ENCODE measurements at places on chromosomes 2 and 18.

GRCh38 chr2:36618381-36618780, 20.4 kb upstream of the FEZ2 start:
- peak; percentile 77 for DNase-seq

GRCh38 chr18:22547807-22548561, 130.3 kb upstream of the CTAGE1 start:
- DNase-seq = no peak

GRCh38 chr2:187434342-187434785, 13.7 kb downstream of the CALCRL start:
- DNase-seq = peak; percentile 84

- DNase-seq = peak; percentile 41
Measured at GRCh38 chr2:69483024-69483423, 45.8 kb upstream of the NFU1 start.

DNA sequence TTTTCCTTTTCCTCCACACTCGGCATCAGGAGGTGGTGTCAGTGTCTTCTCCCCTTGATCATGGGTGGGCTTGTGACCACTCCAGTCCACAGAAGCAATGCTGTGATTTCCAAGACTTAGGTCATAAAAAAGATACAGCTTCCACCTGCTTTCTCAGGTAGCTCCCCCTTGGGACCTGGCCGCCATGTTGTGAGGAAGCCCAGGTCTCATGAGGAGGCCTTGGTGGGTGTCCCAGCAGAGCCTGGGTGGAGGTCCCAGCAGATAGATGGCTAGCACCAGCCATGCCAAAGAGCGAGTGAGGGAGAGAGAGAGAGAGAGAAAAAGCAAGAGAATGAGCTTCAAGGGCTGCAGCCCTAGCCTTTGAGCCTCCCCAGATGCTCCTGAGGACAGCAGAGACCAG, 16.0 kb downstream of the SLC66A2 start:
- no peak for DNase-seq

GRCh38 chr18:79497638-79498081, 101.9 kb downstream of the NFATC1 start:
- no peak for DNase-seq

GRCh38 chr2:116948258-116948657, 866.2 kb upstream of the DDX18 start:
- DNase-seq = no peak

- peak; percentile 62 for DNase-seq
Measured at GRCh38 chr2:200158647-200159356, 147.7 kb upstream of the SPATS2L start.

DNA sequence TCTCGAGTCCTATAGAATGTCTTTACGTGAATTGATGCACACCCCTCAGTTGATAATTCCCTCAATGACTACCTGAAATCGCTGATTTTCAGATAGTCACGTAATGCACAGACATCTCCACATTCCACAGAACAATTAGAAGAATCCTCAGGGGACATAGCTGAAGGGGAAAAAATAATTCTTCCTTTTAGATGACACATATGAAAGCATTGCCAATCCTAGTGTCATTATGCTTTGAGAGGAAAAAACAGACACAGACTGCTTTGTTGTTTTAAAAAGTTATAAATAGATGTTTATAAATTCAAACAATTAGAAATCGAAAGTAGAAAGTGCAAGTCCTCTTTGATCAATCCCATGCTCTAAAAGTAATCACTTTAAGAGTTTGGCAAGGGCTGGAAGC, 100.6 kb upstream of the FN1 start:
- DNase-seq = no peak

DNA sequence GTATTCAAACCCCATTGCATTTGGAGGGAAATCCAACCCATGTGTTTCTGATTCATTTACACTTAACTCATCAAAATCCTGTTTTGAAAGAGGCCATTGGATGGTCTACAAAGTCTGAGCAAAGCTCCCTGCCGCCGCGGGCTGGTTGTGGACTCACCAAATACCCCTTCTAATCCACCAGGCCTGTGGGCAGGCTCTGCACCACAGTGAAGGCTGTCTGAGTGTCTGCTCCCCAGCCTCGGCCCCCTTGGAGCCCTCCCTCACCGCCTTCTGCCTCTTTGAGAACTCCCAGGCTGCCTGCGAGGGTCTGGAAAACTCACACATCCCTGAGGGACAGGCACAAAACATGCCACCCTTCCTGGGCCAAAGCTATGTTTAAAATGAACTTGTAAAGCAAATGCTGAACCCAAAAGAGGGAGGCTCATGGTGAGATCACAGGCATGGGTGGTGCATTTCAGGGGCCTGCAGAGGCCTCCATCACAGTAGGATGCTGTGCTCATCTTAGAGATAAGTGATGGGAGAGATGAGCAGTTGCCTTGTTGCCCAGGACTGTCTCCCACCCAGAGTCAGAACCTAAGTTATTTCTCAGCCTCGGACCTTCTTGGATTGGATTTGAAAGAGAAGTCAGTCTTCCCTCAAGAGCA, 225.0 kb downstream of the CYP26B1 start:
- DNase-seq = no peak

- DNase-seq = no peak
Measured at GRCh38 chr2:202193881-202194353, 44.5 kb downstream of the SUMO1 start.

DNA sequence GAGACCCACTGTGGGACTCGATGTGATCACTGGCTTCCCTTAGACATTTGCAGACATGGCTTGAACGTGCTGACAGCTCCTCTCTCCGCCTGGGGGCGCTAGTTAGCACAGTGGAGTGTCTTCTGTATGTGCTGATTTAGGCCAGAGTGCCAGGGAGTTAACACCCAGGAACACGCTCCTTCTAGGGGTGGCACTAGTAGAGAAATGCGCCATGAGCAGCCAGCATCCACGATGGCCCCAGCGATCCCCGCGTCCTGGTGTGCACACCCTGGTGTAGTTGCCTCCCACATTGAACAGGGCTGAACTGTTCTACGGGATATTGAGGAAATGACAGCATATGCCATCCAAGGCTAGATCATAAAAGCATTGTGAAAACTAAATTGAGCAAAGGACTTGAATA, 11.4 kb upstream of the NMUR1 start:
- no peak for DNase-seq

DNA sequence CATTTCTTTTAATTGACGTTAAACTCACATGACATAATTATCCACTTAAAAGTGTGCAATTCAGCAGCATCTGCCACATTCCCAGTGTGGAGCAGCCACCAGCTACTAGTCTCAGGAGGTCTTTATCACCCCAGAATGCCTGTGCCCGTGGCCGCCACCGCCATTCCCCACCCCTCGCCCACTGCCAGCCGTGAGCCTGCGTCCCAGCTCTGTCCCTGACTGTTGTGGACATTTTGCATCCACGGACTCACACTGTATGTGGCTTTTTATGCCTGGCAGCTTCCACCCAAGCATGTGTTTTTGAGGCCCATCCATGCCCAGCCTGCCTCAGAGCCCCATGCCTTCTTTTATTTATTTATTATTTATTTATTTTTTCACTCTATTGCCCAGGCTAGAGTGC, 9.2 kb downstream of the BOK start:
- DNase-seq = no peak

- DNase-seq = no peak
Measured at GRCh38 chr2:8203364-8203763, 478.5 kb upstream of the ID2 start.

GRCh38 chr2:191942739-191943103, 95.8 kb upstream of the CAVIN2 start:
- no peak for DNase-seq

Data from renal cortical epithelial cell (primary cell).